ENCODE measurements at places on chromosomes 12 and 14.
A peak's percentile ranks its signal among the peaks of the same experiment; 100 is the strongest.

DNA sequence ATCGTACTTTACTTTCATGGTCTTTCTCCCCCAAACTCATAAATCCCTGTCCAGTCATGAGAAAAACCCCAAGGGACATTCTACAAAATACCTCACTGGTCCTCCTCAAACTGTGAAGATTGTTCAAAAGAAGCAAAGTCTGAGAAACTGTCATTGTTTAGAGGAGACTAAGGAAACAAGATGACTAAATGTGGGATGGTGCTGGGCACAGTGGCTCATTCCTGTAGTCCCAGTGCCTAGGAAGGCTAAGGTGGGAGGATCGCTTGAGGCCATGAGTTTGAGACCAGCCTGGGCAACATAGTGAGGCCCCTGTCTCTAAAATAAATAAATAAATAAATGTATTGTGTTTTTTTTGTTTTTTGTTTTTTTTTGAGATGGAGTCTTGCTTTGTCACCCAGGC, 74.2 kb upstream of the SCAF11 start:
- DNase-seq = no peak

DNA sequence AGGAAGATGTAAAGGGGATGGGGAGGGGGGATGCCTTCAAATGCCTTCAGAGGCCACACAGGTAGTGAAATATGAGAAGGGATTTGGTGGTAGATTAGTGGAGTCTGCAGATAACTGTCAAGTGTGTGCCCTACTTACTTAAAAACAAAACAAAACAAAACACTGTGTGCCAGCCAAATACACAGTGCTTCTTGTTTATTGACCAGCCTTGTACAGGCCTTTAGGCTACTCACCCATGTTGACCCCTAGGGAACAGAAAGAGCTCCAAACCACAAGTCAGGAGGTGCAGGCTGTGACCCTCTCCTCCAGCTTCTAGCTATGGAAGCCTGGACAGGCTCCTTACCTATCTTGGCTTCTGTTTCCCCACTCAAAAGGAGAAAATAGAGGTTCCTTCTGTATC, 562.0 kb downstream of the ETNK1 start:
- DNase-seq = no peak

DNA sequence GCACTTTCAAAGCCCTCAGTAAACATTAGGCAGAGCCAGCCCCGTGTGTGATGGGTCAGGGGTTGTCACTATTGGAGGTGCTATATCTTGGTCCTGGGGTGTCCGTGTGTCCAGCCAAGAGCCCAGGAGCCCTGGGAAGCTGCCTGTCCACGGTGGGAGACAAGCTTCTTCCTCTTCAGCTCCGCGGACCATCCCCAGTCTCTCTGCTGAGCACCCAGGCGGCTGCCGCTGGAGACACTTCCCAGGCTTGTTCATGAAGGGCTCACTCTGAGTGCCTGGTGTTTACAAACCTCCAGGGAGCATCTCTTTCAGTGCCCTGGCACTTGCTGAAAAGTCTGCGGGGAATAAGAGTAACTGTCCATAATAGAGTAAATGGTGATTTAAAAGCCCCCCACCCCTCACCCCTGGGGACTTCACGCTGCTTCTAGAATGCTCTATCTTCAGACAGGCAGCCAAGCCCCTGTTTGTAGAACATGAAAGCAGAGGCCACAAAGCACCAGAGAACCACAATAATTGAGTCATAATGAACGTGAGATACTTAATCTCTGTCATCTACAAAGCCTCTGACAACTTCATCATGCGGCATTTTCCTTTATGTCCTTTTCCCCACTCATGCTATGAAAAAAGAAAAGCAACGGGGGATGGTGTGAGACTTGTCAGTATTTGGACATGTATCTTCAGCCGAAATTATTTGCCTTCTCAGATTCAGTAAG, 178.6 kb downstream of the TMEM132C start:
- no peak for DNase-seq

GRCh38 chr12:114673169-114673833, 10.7 kb downstream of the TBX3 start:
- no peak for DNase-seq

- DNase-seq = no peak
Measured at GRCh38 chr14:87170179-87170578, 822.8 kb downstream of the GALC start.

- peak; percentile 24 for DNase-seq
Measured at GRCh38 chr12:50589650-50590435, 85.1 kb downstream of the DIP2B start.

DNA sequence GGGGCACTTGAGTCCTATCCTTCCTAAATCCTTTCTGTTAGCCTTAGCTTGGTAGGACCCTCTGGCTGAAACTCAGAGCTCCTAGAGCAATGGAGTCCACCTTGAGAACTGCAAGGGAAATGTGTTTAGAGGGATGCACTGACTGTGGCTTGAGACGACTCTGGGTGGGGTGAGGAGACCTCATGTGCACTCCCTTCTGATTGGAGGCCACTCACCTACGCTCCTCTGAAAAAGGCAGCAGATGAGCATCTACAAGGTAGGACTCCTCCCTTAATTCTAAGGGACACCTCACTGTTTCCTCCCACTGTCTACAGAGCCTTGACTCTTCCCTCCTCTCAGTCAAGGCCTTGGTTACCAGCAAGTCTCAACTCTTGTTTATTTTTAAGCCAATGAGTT, 1.0 kb downstream of the MAP3K12 start:
- no peak for DNase-seq

GRCh38 chr14:28571636-28572035, 195.0 kb upstream of the FOXG1 start:
- DNase-seq = no peak

GRCh38 chr14:100807979-100808734, 17.8 kb upstream of the MEG3 start:
- no peak for DNase-seq

DNA sequence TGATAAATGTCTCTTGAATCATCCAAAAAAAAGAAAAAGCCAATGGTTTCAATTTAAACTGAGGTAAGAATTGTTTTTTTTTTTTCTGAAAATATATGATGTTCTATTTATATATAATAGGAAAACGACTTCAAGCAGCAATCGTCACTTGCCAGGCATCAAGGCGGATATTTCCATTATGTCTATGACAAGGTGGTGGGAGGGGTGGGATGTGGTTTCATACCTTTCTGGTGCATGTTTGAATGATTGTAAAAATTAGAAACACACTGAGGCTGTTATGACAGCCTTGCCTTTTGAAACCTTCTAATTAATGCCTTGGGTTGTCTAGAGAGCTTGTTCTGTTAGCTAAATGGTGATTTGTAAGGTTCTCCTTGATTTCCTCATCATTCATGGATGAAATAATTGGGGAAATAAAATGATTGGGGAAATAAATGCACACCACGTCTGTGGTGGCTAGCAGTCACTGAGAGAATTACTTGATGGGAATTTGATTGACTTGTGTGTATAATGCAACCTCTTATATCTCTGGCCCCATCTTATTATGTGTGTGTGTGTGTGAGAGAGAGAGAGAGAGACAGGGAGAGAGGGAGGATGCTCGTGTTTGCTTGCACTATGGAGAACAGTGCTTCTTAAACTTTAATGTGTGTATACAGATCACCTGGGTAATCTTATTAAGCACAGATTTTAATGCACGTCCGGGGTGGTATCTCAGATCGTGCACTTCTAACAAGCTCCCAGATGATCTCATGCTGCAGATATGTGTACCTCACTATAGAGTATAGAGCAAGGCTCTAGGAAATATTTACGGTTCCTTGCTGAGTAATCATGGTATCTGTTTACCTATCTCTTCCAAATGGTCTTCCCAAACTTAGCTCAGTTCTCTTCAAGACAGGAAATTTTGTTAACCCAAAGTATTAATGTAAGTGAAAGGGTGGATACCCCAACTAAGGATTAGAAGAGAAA, 502.6 kb downstream of the DIO2 start:
- DNase-seq = no peak

DNA sequence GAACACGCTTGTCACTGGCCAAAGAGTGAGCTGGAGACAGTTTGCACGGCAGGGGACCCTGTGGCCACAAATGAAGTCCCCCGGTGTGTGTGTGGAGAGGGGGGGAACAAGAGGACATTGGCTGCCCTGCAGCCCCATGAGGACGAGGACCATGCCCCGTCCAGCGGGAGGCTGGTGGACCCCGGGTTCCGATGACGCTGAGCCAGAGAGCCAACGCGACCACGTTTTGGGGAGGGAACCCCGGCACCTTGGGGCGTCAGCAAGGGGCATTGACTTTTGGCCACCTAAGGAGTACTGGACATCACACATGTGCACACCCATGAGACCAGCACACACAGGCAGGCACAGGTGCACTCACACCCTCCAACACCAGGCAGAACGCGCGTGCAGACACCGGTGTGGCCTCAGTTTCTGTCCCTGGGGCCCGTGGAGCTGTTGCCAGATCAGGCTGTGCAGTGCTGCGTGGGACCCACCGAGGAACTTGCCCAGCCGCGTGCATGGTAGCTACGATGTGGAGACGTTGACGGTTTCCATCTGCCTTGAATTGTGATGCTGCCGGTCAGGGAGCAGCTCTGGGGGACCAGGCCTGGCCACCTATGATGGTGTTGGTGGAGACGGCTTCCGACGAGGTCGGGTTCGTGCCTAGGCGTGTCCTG, 26.5 kb downstream of the NOC4L start:
- DNase-seq = no peak

DNA sequence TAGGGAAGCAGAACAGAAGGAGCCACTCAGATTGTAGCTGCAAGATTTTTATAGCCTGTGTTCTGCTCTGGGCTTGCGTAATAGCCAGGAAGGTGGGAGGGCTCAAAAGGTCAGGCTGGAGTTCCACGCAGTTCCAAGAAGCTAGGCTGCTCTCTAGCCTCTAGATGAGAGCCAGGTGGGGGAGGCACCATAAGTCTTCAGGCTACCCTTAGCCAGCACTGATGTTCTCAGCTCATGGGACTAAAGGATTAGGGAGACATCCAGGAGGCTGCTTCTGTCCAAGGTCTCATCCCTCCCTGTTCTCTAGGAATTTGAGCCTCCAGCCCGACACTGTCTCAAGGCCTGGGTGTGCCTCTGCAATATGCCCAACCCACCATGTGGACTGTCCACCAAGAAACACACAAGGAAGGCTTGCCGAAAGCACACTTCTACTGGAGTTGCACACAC, 1.7 kb downstream of the LMBR1L start:
- no peak for DNase-seq

GRCh38 chr14:92670160-92670559, 78.3 kb downstream of the LGMN start:
- no peak for DNase-seq

GRCh38 chr12:3119192-3119755, 42.1 kb downstream of the TSPAN9 start:
- DNase-seq = no peak

DNA sequence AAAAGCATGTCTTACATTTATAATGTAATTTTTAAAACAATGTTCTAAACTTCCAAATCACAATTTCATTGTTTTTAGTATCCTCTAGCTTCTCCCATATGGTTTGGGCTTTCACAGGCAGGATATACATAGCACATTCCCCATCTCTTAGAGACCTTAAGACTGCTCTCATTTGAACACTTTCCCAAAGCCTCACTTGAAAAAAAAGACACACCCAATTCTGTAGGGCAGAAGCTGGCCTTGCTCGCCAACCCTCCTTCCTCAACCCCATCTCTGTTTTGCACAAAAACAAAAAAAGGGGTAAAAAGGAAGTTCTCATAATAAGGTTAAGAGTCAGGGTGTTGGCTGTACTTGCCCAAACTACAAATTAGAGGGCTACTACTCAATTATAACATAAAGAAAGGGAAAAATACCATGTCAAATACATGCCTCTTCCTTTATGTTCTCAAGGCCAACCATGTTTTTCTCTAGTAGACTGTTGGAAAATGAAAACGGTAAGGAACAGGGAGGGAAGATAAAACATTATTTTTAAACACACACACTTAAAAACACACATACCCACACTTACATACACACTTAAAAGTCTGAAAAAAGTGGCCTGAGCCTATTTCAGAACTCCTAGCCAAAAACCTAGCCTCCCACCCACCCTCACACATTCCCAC, 9.9 kb upstream of the KANSL2 start:
- no peak for DNase-seq

DNA sequence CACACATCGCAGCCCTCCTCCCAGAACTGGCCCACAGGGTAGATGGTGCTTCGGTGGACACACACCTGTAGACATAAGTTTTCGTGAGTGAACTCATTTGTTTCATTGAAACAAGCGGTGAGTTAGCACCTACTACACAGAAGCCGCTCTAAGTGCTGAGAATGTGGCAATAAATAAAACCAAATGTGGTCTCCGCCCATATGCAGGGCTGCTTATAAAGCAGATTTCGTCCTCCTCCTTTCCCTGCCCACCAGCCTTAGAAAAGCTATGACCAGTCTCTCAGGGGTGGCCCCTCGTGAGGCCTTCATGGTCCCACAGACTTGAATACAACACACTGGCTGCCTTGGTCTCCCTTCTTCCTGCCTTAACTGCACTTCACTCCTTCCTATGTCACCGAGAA, 31.1 kb upstream of the ANO2 start:
- no peak for DNase-seq

GRCh38 chr14:68968721-68969120, 10.4 kb downstream of the ACTN1 start:
- DNase-seq = no peak

DNA sequence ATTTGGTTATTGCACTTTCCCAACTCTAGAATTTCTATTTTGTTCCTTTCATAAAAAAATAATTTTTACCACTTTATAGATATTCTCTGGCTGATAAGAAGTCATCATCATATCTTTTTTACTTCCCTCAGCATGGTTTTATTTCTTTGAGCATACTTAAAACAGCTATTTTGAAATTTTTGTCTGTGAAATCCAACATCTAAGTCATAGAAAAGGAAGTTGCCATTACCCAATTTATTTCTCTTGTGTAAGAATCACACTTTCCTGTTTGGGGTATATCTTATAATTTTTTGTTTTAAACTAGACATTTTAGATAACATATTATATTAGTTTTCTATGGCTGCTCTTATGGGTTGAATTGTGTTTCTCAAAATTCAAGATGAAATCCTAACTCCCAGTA, 400.2 kb upstream of the OR4E1 start:
- DNase-seq = no peak

DNA sequence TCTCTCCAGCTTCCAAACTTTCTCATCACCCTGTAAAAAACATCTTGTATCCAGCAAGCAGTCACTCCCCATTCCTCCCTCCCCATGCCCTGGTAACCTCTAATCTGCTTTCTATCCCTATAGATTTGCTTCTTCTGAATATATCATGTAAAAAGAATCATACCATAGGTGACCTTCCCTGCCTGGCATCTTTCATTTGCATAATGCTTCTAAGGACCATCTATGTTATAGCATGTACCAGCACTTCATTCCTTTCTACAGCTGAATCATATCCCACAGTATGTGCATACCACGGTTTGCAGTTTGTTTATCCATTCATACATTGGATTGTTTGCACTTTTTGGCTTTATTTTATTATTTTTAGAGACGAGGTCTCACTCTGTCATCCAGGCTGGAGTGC, 22.9 kb upstream of the VPS37B start:
- DNase-seq = no peak

- DNase-seq = no peak
Measured at GRCh38 chr12:120181991-120182631, 12.4 kb downstream of the GCN1 start.

GRCh38 chr14:99651953-99652746, 7.2 kb downstream of the HHIPL1 start:
- no peak for DNase-seq

Measured in SW 1271 (cell line).